ENCODE measurements at places on chromosomes 6 and 20.

DNA sequence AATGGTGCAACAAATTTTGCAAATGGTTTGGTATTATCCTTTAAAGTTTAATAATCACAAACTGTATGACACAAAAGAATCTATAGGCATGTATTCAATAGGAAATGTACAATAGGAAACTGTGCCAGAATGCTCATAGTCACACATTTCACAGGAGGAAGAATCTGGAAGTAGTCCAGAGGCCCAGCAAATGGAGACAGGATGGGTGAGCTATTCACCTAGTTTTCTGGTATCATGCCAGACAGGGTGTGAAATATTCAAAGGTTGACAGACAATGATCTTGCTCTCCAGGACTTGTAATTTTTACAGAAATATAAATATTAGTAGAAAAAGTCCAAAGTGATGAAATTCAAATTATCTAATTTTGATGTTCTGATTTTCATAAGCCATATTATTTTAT, 520.1 kb upstream of the IMPG1 start:
- no peak for DNase-seq

- no peak for DNase-seq
Observed at GRCh38 chr6:45965007-45965406, 50.7 kb downstream of the CLIC5 start.

- DNase-seq, result no peak
Observed at GRCh38 chr6:52503851-52504781, 72.7 kb downstream of the TRAM2 start.

- no peak for DNase-seq
Observed at GRCh38 chr20:49838546-49838945, 25.9 kb downstream of the SLC9A8 start.

- DNase-seq, result no peak
Observed at GRCh38 chr20:64223526-64224067, 32.0 kb upstream of the PCMTD2 start.
